ENCODE measurements at places on chromosomes 5 and 9.

- DNase-seq: peak; percentile 60
Observed at GRCh38 chr5:33969572-33970452, 14.7 kb downstream of the SLC45A2 start.

- no peak for DNase-seq
Observed at GRCh38 chr5:53394808-53395207, 85.6 kb upstream of the FST start.

GRCh38 chr5:62342476-62342837, 36.5 kb downstream of the KIF2A start:
- no peak for DNase-seq

DNA sequence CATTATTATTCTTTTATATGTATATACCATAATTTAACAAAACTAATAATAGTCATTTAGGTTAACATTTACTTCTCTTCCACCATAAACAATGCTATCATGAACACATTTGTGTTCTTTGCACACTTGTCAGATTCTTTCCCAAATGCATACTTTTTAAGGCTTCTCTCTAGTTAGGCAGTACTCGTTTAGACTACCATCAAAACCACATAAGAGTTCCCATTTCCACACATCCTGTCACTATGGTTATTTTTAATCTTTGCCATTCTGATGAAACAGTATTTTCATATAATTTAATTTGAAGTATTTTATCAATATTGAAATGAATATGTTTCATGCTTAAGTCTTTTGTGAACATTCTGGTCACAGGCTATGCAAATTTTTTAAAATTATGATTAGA, 15.1 kb downstream of the DROSHA start:
- no peak for DNase-seq

- no peak for DNase-seq
Observed at GRCh38 chr5:147509041-147509709, 693 bp downstream of the DPYSL3 start.

DNA sequence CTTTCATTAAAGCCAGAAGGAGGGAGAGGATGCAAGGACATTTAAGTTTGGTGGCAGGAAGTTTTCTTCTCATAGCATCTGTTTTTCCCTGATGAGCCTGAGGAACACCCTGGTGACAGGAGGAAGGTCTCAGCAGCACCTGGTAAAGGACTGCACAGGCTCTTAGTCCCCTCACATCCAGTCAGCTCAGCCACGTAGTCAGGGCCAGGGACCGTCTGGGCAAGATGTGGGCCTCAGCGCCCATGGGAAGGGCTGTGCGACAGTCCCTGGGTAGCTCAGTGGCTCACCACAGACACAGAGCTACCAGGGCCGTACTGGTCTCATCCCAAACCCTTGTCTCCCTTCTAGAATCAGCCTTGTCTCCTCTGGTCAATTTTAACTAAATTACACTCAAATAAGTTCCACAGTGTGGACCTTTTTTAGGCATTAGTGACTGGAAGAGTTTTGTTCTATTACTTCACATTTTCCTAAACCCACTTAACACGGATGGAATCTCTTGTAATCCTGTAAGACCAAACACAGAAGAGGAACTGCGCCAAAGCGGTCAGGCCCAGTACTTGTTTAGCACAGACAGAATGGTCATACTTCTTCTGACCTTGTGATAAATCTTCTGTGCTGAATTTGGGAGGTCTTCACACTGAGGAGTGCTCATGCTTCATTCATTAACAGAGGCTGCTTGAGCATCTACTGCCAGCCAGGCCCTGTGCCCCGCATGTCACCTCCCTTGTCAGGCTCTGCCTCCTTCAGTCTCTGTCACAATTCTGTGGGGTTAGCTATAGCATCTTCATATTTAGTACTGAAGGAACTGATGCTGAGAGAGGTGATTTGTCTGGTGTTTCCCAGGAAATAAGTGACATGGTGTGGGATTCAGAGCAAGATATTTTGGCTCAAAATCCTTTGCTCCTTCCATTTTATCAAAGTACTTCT, 91.4 kb downstream of the ANGPTL2 start:
- DNase-seq: no peak

DNA sequence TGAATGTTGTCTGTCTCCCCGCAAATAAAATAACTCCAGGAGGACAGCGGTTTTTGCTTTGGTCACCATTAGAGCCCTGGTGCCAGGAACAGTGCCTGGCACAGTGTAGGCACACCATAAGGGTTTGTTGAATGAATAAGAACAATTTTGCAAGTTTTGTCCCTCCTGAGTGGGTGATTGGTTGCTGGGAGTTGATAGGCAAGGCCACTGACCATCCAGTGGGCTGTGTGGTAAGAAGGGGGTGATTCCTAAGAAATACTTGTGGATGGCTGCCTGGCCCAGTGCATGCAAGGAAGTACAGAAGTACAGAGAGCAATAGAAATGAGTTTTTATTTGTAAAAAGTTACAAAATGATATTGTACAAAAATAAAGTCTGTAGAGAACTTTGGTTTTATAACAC, 27.5 kb downstream of the GDNF start:
- no peak for DNase-seq

GRCh38 chr9:88593537-88594185, 58.7 kb downstream of the NXNL2 start:
- DNase-seq: peak; percentile 43

DNA sequence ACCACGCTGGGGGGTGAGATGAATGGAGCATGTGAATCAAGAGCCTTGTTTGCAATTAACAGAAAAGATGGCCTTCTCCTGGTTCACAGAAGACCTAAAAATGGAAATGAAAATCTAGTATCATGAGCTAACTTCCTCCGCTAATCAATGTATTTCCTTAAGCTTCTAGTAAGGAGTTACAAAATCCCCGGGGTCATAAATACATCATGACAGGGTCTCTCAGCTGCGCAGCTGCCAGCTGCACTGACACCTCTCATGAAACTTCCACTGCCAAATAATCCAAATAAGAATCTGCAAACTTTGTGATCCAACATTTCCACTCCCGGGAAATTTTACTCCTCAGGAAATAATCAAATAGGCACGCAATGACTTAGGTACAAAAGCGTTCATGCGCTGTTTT, 11.9 kb downstream of the MYO10 start:
- no peak for DNase-seq

DNA sequence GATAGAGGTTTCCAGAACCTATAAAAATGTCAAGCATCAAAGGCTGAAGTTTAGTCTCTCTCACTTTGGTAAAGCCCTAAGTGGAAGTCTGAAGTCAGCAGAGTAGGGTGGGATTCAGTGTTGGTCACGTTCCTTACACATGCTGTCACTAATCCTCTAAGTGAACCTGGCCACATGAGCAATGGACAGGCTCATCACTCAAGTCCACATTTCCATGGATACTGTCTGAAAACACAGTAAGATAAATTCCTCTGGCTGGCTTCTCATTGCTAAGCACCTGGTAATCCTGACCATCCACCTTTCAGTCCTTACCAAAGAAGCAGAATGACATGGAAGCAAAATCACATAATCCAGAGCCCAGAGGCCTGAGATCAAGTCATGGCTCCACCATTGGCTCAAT, 43.8 kb downstream of the GNA14 start:
- no peak for DNase-seq

DNA sequence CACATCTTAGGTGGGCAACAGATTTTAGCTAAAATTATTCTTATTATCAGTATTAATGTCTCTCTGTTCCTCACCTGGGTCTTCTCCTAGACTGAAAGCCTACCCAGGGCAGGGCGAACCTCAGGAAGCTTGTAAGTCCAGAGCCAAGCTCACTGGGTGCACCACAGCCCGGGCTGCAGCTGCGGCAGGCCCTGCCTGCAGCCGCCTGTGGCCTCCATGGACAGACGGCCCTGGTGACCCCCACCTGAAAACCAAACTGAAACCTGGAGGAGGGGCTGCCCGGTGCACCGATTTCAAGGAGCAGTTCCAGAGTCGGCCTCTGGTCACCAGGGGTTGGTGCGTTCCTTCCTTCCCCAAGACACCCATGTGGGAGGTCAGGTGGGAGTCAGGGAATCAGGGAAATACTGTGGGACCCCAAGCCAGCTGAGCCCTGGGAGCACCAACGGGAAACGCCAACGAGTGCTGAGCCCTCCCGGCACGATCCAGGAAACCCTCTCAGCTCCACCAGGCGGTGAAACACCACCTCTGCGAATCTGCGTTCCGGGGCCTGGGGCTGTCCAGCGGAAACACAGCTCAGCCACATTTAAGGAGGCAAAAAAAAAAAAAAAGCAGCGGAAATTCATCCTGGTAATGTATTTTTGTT, 68.6 kb upstream of the PPP1R26 start:
- DNase-seq: no peak

DNA sequence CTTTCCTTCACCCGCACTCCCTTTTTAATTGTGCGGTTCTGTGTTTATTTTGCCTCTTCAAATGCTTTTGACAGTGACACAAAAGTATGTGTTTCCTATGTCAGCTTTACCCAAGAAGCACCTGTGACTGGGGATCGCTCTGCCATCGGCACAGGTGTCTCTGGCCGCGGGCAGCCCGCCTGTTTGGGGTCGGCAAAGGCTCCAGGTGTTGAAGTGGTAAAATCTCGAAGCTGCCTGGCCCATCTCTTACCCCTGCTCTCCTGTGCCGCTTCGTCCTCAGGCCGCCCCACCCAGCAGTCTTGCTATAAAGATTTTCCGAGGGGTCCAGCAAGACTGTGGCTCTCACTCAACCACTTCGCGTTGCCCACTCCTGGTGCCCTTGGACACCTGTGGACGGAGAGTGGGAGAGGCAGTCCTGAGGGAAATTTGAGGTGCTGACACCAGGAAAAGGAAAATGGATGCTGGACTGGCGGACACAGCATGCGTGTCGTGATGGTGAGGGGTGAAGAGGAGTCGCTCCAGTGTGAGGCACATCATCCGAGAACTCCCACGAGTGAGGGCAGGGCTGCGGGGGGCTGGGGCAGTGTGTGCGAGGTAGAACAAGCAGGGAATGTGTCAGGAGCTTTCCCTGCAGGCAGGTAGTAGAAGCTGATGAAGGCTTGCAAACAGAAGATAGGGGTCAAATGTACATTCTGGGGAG, 29.1 kb upstream of the CEP72 start:
- no peak for DNase-seq

DNA sequence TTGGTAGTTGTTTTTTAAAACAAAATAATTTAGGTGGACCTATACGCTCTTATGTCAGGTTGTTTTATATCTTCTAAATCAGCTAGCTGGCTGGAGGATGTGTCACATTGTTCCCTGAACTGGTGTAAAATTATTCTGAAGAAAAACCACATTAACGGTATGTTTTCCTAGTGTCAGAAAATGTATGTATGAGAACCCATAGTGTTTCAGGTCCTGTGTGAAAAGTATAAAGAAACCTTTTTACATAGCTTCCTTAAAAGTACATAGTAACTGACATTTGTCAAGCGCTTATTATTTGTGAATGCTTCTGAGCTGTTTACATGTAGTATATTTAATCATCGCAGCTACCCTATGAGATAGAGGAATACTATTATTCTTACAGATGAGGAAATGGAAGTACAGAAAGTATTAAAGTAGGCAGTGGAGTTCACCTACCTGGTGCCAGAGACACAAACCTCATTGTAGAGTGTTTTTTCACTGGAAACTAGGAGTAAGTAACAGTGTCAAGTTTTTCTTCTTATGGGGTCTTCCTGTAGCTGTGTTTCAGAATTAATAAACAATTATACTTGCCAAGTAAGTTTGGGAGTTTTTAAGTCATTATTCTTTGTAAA, 10.4 kb upstream of the FAM120AOS start:
- no peak for DNase-seq

DNA sequence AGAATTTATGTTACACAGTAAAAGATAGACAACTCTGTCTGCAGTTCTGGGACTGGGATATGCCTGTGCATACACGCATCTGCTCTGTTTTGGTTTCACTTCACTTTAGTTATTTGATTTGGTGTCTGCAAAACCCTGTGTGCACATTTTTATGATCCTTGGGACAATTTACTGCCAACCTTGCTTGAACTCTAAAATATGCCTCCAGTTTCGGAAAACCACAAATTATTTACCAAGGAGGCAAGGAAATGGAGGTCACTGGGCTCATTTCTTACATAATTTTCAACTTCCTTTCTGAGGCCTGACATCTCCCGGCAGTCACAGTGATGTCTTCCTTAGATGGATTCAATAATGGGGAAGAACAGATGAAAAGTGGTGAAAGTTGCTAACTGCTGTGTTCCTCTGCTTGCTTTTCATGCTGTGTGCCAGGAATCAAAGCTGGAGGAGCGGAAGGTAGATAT, 61.2 kb upstream of the TAF11L2 start:
- DNase-seq: no peak

GRCh38 chr5:179497636-179498340, 52.6 kb upstream of the RUFY1 start:
- no peak for DNase-seq

DNA sequence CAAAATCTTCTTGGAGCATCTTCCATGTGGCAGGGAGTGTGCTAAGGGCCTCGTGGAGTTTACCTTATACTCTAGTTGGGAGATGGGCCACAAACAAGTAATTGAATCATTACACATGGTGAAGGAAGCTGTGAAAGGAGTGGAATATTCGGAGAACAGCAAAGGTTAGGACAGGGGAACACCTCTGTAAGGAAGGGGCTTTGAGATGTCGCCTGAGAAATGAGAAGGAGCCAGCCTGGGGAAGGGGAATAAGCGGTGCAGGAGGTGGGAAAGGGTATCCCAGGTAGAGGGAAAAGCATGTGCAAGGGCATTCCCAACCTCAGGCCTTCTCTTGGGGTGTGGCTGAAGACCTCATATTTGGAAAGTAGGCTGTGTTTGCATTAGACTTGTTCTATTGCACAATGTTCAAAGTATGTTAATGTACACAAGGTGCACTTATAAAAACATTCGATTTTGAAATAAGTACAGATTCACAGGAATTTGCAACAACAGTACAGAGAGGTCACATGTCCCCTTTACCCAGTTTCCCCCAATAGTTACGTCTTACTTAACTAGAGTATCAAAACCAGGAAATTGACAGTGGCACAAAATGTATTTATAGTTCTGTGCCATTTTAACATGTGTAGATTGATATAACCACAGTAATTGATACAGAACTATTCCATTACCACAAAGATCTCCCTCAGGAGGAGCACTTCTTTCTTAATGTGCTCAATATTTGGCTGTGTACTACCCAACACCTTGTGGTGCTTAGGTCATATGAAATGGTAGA, 2.4 kb upstream of the STOM start:
- no peak for DNase-seq

- DNase-seq: no peak
Observed at GRCh38 chr5:82356808-82357671, 78.9 kb upstream of the RPS23 start.

- peak; percentile 78 for DNase-seq
Observed at GRCh38 chr9:2017331-2018161, 2.4 kb downstream of the SMARCA2 start.

GRCh38 chr5:6423327-6424109, 25.1 kb upstream of the UBE2QL1 start:
- DNase-seq: no peak

- DNase-seq: no peak
Observed at GRCh38 chr5:62065050-62065449, 241.0 kb upstream of the KIF2A start.

GRCh38 chr5:53318303-53318702, 162.1 kb upstream of the FST start:
- no peak for DNase-seq

DNA sequence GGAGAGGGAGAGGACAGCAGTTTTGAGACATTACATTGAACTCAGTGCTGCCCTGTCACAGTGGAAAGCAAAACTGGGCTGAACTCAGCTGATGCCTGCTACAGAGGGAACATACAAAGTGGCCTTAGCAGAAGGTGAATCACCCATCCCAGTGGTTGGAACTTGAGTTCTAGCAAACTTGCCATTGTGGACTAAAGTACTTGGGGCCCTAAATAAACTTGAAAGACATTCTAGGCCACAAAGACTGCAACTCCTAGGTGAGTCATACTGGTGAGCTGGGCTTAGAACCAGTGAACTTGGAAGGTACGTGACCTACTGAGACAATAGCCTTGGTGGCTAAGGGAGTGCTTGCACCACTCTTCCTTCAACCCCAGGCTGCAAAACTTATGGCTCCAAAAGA, 155.7 kb upstream of the RIOK2 start:
- DNase-seq: no peak

All from head of caudate nucleus (tissue), 42 donors.